ENCODE measurements at places on chromosomes 2 and 18.

DNA sequence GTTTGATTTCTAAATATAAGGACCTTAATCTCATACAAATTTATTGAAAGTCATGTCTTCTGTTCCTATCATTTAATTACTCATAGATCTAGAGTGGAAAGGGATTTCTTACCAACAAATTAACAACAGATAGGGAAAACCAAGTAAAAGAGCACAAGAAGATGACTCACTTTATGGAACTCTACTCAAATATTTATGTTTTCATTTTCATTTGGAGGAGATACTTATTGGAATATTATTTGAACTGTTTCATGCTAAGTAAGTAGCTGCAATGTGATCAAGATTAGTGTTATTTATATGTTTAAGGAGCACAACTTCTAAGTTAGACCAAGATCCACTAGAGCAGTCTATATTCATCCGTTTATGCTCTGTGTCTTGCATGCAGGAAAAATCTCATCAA, 1.3 kb downstream of the NT5C1B start:
- no peak for DNase-seq

GRCh38 chr2:35447215-35447614, 908.4 kb upstream of the CRIM1 start:
- DNase-seq = no peak

DNA sequence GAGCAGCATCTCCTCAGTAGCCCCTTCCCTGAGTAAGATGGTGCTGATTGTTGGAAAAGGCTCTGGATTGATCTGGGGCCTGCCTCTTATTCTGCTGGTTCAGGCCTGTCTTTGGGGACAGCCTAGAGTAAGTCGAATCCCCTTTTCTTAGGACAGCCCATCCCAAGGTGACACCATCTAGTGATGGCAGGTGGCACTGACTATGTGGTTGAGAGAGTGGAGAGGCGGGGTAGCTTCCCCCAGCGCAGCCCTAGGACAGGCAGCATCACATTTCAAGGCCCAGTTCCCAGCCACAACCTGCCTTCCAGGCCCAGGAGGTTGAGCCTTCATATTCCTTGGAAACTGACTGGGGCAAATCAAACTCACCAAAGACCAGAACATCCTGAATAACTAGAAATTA, 69.1 kb upstream of the B3GNT7 start:
- DNase-seq = no peak

- DNase-seq = no peak
These were observed 49.8 kb downstream of the PTGR3 start for GRCh38 chr18:75159238-75159518.

GRCh38 chr2:7523481-7524120, 606.4 kb downstream of the RNF144A start:
- DNase-seq = no peak

DNA sequence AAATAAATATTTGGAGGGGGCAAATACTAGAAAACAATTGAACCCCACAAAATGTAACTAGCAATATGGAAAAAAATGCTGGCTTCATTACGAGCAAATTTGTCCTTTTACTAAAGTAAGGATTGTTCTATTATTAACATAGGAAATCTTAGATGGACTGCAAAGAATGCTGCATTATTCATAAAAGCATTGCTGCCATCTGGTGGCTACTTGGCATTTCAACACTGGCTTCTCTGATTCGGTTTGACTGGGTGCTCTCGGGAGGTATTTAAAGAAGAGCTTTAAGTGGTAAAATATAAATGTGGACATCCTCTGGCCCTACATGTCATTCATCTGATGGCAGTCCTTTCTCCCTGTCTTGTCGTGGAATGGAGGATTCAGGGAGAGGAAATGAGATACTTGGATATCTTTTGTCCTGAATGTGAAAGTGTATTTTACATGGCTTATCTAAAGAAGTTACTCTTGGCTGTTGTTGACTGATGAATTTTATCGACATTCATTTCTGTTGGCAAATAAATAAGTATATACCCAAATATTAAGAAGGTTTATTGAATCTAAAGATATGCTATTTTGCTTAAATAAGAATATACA, 130.2 kb downstream of the ARHGAP15 start:
- DNase-seq = peak; percentile 77

- DNase-seq = no peak
These were observed 96.3 kb upstream of the THUMPD2 start for GRCh38 chr2:39875182-39875913.

DNA sequence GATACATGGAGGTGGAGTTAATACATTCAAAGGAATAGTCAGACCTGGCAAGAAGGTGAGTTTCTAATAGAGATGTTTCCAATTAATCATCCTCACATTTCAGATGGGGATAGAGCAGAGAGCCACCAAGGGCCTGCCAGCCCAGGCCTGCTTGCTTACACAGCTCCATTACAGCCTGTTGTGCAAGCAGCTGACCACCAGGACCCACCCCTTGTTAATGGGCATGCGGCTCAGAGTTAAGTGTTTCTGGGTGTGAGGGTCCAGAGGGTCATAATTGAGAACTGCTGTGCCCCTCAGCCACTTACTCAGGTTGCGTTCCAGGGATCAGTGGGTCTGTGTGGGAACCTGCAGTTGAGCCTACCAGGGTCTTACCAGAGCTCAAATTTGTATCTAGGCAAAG, 199.8 kb downstream of the AGPS start:
- DNase-seq = no peak

- no peak for DNase-seq
These were observed 28.2 kb upstream of the AMMECR1L start for GRCh38 chr2:127913808-127914457.

DNA sequence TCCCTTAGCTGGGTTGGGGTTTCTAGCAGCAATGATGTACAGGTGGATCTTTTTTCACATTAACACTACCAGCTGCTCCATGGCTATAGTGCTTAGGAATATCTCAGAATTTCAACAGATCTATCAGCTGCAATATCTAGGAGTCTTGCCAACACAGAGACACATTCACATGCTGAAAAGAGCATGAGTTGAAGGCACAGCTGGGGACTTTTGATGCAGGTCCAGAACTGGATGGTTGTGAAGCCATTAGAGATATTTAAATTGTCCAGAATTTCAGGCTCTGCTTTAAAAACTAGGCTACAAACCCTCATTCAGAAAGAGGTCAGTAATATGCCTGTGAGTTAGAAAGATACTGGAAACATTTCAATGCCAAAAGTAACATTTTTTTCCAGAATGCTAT, 122.2 kb upstream of the CCDC195 start:
- DNase-seq = no peak

DNA sequence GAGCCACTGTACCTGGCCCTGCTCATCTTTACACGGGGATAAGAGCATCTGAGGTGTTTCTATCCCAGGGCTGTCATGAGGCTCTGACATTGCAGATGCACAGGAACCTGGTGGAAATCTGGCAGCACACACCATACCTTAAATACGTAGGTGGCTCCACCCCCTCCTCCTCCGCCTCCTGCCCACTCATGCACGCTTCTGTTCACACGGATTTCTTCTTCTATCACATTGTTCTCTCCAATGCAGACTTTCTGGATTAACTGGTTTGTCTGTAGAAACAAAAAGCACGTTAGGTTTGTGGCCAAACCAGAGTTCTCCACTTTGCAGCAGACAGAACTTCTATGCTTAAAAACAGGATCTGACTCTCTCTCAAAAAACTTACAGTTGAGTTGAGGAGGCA, 118.2 kb downstream of the CLIP4 start:
- DNase-seq = no peak

DNA sequence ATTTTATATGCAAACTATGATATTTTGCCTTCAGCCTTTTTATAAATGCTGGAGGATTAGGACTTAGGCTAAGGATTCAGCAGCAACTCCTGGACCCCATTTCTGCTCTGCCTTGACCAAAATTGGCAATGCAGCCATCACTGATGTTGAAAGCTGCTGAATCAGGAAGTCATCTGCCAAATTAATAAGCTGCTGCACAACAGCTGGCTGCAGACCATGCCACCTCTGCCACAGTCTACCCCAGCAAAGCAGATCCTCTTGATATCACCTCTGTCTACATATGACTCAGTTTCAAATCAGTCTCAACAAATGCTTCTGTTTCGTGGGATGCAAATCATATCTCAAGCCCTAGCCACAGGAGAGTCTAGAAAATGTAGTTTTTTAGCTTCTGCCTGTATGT, 7.1 kb upstream of the SOS1 start:
- DNase-seq = peak; percentile 74
